ENCODE measurements at places on chromosomes 16 and 17.

- DNase-seq: no peak
Measured at GRCh38 chr16:3004319-3004718, 8.4 kb upstream of the CLDN9 start.

- no peak for DNase-seq
Measured at GRCh38 chr17:28056276-28056620, 13.8 kb downstream of the NLK start.

DNA sequence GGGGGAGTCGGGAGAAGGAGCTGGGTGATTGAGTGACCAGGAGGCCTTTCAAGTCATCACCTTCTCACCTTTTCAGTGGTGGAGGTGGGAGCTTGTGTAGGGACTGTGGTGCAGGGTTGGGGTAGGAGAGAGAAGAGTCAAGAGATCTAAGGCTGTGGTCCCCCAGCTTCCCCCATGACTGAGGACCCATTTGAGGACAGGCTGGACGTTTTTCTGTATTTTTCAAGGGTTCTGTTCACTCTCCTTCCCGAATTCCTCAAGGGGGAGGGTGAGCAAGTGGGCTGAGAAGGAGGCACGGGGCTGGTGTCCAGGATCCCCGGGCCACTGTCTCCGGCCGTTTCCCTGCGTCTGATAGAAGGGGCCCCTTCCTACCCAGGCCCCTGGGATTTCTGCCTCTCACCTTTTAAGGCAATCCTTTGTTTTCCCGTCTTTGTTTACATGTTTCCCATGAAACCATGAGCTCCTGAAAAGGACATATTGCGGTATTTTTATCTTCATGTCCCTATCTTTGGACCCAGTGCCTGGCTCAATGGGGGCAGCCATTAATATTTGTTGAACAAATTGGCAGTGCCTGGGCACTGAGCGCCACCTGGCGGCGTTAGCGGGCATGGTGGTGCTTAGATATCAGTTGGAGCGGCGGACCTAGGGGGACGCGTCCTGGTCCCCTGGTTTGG, 9.2 kb upstream of the CD300A start:
- DNase-seq: peak; percentile 48

- no peak for DNase-seq
Measured at GRCh38 chr17:73582821-73583220, 61.4 kb downstream of the SDK2 start.

GRCh38 chr17:64739316-64740058, 77.4 kb upstream of the SMURF2 start:
- DNase-seq: no peak

GRCh38 chr16:62404842-62405611, 368.8 kb upstream of the CDH8 start:
- DNase-seq: no peak

GRCh38 chr17:77306790-77307478, 166.2 kb downstream of the SEC14L1 start:
- no peak for DNase-seq

GRCh38 chr17:15657868-15658267, 26.2 kb downstream of the TRIM16 start:
- no peak for DNase-seq

DNA sequence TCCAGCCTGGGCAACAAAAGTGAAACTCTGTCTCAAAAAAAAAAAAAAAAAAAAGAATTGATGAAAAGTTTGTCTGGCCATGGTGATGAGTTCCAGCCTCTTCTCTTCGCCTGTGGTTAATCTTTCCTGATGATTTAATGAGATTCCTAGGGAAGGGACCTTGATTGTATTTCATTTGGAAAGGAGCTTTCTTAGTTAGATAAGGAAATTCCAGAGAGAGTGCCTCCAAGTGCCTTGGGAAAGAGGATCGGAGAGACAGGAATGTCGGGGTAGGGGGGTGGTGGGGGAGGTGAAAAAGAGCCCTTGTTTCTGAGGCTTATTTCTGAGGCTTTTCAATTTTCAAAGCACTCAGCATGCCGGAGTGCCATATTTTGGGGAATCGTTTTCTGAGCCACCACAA, 93.2 kb upstream of the SIAH1 start:
- no peak for DNase-seq

- no peak for DNase-seq
Measured at GRCh38 chr17:31838636-31839225, 20.3 kb downstream of the COPRS start.

DNA sequence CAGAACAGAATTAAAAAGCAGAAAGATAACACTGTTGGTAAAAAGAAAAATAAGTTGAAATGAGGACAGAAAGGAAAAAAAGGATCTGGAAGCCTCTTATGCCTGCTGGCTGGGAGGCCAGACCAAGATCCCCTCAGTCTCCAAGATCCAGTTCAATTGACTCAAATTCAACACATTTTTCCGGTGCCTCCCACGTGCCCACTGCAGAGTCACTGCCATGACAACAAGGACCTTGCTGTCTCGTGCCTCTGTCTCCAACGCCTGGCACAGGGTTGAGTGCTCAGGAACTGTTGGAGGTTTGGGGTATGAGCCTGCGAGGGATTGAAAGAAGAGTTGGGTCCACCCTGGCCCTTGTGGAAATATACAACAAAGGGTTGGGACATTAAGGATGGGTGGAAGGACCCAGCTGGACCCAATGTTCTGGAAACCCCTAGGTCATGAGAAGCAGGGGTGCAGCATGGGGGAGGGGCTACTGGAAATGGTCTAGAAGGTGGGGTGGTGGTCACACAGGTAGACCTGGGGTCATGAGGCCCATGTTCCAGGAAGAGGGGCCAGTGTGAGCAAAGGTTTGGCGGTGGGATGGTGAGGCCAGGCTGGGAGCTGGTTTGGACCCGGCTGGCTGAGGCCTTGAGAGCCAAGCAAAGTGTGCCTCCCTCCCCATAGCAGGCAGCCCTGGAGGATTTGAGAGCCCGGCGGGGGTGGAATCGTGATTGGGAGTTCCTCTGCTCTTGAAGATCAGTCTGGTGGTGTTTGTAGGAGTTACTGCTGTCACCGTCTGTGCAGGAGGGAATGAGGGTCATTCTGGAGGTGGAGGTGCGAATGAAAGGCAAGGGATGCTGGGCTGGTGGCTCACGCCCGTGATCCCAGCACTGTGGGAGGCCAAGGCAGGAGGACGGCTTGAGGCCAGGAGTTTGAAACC, 1.3 kb downstream of the IL34 start:
- no peak for DNase-seq

DNA sequence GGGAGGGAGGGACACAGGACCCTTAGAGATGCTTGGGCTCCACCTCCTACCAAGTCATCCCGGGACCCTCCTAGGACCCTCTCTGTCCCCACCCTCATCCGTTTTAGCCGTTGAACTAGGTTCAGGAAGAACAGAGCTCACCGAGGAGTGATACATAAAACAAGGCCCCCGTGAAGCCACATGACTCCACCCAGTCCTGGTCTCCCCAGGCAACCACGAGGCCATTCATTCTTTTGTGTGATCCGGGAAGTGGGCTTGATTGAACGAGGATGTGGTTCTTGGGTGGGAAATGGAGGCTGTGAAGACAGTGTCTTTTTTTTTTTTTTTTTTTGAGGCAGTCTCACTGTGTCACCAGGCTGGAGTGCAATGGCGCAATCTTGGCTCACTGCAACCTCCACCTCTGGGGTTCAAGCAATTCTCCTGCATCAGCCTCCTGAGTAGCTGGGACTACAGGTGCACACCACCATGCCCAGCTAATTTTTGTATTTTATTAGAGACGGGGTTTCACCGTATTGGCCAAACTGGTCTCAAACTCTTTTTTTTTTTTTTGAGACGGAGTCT, 14.8 kb downstream of the TRARG1 start:
- DNase-seq: peak; percentile 60

- no peak for DNase-seq
Measured at GRCh38 chr16:10852948-10853347, 24.1 kb upstream of the CIITA start.

DNA sequence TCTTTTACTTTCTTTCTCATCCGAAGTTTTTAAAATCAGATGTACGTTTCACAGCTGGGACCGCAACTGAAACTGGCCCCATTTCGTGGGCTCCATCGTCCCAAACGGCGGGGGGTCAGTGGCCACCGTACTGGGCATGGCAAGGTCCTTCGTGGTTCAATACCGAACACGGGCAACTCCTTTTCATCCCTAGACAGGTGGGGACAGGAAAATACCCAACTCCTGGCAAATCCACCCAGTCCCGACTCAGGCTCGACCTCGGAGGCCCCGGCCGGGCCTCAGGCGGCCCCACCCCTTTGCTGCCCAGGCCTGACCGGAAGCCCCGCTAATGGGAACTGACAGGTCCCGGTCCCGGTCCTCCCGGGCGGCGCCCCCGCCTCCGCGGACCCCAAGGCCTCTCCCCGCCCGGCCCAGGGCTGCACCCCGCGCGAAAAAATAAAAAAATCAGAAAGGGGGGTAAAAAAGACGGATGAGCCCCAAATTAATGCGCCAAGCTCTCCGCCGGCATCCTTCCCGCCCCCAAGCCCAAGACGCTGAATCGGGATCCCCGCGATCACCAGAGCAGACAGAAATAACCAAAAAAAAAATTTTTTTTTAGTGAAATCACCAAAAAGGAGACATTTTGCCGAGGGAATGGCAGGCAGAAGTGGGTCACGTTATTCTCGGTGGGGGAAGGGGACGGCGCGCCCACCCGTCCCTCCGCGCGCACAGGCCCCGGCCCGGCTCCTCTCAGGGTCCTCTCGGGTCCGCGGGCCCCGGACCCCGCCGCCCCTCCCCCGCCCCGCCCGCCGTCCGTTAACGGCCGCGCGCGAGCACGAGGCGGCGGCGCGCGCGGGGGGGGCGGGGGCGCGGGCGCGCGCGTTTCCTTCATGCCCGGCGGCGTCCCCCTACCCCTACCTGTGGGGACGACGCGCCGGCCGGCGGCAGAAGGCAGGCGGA, 562 bp downstream of the ZC3H7A start:
- DNase-seq: no peak

GRCh38 chr16:22055881-22056280, 36.5 kb upstream of the VWA3A start:
- DNase-seq: no peak

DNA sequence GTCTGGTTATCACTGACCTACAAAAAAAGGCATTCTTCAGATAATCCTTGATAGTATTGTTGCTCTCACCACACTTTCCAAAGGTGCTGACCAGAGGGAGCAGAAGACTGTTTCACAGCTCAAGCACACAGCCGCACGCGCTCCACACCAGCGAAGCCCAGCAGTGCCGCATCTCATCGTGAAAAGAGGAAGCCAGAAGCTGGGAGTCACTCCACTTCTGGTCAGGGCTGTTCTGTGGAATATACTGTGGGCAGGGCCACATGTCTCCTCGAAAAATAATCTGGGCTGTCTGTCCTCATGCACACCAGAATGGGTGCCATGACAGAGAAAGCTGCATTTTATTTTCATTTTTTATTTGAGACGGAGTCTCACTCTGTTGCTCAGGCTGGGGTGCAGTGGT, 7.3 kb upstream of the PRSS36 start:
- DNase-seq: no peak

DNA sequence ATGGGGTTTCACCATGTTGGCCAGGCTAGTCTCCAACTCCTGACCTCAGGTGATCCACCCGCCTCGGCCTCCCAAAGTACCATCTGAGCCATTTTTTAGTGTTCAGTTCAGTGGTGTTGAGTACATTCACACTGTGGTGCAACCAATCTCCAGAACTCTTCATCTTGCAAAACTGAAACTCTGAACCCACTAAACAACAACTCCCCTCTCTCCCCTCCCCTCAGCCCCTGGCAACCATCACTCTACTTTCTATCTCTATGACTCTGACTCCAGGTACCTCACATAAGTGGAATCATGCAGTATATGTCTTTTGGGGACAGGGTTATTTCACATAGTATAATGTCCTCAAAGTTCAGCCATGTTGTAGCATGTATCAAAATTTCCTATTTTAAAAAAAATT, 18.7 kb upstream of the MAPK3 start:
- no peak for DNase-seq

GRCh38 chr16:69833357-69834282, 71.5 kb downstream of the WWP2 start:
- DNase-seq: no peak

DNA sequence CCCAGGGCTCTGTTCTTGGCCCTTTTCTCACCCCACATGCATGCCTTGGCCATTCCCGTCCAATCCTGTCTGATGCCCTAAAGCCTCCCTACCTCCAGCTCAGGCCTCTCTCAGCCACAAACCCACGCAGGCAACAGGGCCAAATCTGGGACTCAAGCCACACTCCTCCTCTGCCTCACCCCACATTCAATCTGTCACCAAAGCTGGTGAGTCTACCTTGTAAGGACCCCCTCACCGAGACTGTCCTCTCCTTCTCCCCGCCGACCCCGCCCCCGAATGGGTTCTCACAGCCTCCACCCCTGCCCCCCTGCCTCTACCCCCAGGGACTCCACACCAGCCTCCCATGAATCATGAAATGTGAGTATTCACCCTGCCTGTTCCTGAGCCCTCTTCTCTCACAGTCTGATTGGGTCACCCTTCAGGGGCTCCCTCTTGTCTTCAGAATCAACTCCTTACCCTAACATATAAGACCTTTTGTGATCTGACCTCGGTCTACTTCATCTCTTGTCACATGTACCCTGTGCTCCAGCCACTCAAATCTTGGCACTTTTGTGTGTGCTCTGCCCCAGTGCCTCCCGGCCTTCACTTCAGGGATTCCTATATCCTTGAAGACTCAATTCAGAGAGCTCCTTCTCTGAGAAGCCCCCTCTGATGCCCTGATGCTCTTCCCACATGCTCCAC, 10.7 kb downstream of the EPOP start:
- no peak for DNase-seq

- no peak for DNase-seq
Measured at GRCh38 chr17:17096438-17097178, 54.4 kb downstream of the MPRIP start.

GRCh38 chr17:50139950-50140885, 10.3 kb upstream of the SAMD14 start:
- peak; percentile 70 for DNase-seq

GRCh38 chr16:11241480-11242204, 14.4 kb downstream of the SOCS1 start:
- no peak for DNase-seq

DNA sequence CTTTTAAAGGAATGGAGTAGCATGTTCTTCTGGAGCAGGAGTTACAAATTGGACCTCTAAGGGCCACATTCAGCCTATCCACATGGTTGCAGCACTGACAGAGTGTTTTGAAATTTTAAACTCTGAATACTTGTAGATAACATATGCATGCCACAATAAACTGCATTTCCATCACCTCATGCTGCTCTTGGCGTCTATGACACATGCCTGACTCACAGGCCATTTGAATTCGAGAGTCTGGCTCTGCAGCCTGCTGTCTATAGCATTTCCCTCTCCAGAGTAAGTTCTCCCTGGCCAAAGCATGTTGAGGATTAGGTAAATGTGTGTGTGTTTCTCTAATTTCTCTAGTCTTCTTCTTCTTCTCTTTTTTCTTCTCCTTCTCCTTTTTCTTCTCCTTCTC, 28.7 kb upstream of the MYOCD start:
- DNase-seq: no peak
